Stomach (tissue), 19 donors: ENCODE measurements at places on chromosomes 3 and 15. TPM values are rescaled to one million over a fixed set of nuclear protein-coding genes. Genes with fewer than 3 reads are reported as not detected.

The EIF4G1 gene
- 190 TPM for total RNA-seq

The ONECUT1 gene
- total RNA-seq = 1.2 TPM

The PLCH1 gene
- 11.9 TPM for total RNA-seq

The NLGN1 gene
- 10.5 TPM for total RNA-seq

The TJP1 gene
- 62.0 TPM for total RNA-seq

The SLITRK3 gene
- not detected for total RNA-seq

The ANKRD34C gene
- not detected for total RNA-seq

DNA sequence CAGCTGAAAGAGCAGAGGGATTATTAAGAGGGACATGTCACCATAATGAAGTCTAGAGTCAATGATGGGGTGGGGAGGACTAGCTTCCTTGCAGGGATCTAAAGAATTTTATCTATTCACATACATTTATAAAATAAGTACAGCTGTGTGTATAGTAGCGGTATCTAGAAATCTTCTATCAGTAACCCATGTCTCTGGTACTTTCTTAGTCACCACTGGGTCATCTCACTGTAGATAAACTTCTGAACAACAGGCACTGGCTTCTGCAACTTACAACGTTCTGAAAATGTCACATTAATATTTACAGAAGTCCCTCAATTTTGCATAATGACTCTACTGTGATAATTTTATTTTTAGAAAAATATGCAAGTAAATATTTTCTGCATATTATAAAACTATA lies 401.7 kb downstream of the TBC1D5 start:
- H3K4me1 ChIP-seq = peaks cover 10% of the 10 kb centered on the region
- no peak overlapping the region for H3K4me3 ChIP-seq
- H3K27me3 ChIP-seq = no peaks in the 10 kb centered on the region
- H3K27ac ChIP-seq = no peak overlapping the region

GRCh38 chr3:52004906-52005395 lies 9.3 kb upstream of the RPL29 start:
- peaks cover 24% of the 10 kb centered on the region for H3K4me1 ChIP-seq
- H3K36me3 ChIP-seq = no peaks in the 10 kb centered on the region
- no peak overlapping the region for H3K4me3 ChIP-seq
- H3K27ac ChIP-seq = no peak overlapping the region

DNA sequence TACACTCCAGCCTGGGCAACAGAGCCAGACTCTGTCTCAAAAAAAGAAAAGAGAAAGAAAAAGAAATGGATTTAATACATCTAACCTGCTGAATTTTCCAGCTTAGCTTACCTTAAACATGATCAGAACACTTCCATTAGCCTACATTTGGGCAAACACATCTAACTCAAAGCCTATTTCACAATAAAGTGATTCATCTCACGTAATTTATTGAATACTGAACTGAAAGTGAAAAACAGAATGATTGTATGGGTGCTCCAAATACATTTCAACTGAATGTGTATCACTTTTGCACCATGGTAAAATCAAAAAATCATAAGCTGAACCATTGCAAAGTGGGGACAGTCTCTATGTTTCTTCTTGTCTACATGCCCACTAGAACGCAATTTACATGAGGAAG lies 9.0 kb downstream of the PIK3R4 start:
- H3K36me3 ChIP-seq = peaks cover 30% of the 10 kb centered on the region
- no peak overlapping the region for H3K4me3 ChIP-seq
- H3K4me1 ChIP-seq = peaks cover 21% of the 10 kb centered on the region
- H3K27me3 ChIP-seq = no peaks in the 10 kb centered on the region
- no peak for DNase-seq

- peak; percentile 22 for DNase-seq
- no peak overlapping the region for H3K27ac ChIP-seq
- no peaks in the 10 kb centered on the region for H3K4me1 ChIP-seq
- no peak overlapping the region for H3K4me3 ChIP-seq
Measured at GRCh38 chr15:25248583-25249235, 190.1 kb downstream of the UBE3A start.

DNA sequence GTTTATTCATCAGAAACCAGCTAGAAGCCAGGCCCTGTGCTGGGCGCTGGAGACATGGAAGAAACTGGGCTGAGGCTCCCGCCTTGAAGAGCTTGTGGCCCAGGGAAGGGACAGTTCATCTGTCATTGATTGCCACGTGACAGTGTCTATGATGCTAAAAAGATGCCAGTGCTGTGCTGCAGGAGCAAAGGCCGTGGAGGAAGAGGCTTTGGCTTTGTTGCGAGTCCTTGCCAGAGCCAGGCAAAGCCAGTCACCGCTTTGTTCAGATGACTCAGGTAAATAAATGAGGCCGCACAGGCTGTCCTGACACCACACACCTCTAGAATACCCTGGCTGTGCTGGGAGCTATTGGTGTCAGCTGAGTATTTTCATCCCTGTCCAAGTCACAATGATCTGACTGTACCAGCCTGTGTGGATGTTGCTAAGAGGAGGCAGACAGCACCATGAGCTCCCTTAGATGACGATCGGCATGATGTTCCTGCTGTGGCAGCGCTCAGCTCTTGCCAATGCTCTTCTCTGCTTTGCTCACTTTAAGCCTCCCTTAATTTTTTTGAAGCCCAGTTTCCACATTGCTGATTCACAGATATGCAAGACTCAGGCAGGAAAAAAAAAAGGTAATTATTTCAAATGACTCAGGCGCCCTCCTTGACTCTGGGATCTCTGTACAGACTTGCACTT lies 77.5 kb downstream of the CCNL1 start:
- H3K27ac ChIP-seq = no peak overlapping the region
- H3K27me3 ChIP-seq = no peaks in the 10 kb centered on the region

- H3K4me1 ChIP-seq = no peaks in the 10 kb centered on the region
- no peak overlapping the region for H3K4me3 ChIP-seq
- DNase-seq = no peak
- H3K27me3 ChIP-seq = no peaks in the 10 kb centered on the region
Measured at GRCh38 chr3:10366651-10367101, 45.8 kb upstream of the SEC13 start.

DNA sequence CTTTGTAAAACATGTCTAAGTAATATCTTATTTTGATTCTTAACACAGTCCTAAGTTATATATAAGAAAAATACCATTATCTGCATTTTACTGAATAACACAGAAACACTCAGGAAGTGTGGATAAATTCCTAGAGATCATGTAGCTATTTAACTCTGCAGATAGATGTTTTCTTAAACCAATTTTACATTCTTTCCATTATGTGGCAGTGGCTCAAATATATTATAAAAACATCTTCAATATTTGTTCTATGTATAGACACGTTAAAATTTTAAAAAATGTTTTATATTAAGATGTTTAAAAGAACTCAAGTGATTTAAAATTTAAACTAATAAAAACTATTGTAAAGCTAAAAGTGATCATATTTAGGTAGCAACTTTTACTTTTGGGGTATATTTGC lies 683.8 kb downstream of the DIPK2A start:
- no peak overlapping the region for H3K27ac ChIP-seq
- no peak for DNase-seq
- H3K27me3 ChIP-seq = no peaks in the 10 kb centered on the region
- no peak overlapping the region for H3K4me3 ChIP-seq
- H3K36me3 ChIP-seq = no peaks in the 10 kb centered on the region

- no peak overlapping the region for H3K4me3 ChIP-seq
- peaks cover 10% of the 10 kb centered on the region for H3K4me1 ChIP-seq
- H3K27ac ChIP-seq = no peak overlapping the region
- H3K36me3 ChIP-seq = no peaks in the 10 kb centered on the region
- peak; percentile 18 for DNase-seq
Measured at GRCh38 chr3:60096403-60096802, 1046.6 kb upstream of the CFAP20DC start.

GRCh38 chr3:54421943-54422342 lies 299.6 kb downstream of the CACNA2D3 start:
- no peak overlapping the region for H3K4me3 ChIP-seq
- H3K27me3 ChIP-seq = no peaks in the 10 kb centered on the region
- H3K27ac ChIP-seq = no peak overlapping the region

- H3K27me3 ChIP-seq = no peaks in the 10 kb centered on the region
- no peaks in the 10 kb centered on the region for H3K4me1 ChIP-seq
- H3K36me3 ChIP-seq = no peaks in the 10 kb centered on the region
- H3K4me3 ChIP-seq = no peak overlapping the region
Measured at GRCh38 chr3:124101643-124102042, 109.7 kb upstream of the ROPN1 start.
